Inflammatory macrophage treated with lipopolysaccharide for 1 hour (primary cell): ENCODE measurements at places on chromosomes 1 and 21.
A peak's percentile ranks its signal among the peaks of the same experiment; 100 is the strongest.

GRCh38 chr1:246012341-246012740 is 494.7 kb downstream of the SMYD3 start:
- DNase-seq, result peak; percentile 12

DNA sequence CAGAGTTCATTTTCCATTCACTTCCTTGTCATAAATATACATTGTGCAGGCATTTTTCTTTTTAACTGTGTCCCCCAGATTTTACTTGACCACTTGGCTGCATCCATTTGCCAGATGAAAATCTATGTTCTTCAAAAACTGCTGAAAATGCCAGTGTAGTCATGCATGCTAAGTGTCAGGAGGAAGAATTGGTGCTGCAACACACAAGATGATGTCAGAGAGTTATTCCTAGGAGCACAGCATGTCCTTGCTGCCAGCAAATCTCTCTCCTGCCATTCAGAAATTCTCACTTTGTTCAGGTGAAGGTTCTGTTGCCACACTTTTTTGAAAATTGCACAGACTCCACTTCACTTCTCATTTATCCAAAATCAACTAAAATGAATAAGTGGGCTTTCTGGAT is 106.4 kb upstream of the MAGI3 start:
- DNase-seq, result no peak

GRCh38 chr1:99700020-99700419 is 54.1 kb downstream of the PALMD start:
- DNase-seq, result peak; percentile 83

DNA sequence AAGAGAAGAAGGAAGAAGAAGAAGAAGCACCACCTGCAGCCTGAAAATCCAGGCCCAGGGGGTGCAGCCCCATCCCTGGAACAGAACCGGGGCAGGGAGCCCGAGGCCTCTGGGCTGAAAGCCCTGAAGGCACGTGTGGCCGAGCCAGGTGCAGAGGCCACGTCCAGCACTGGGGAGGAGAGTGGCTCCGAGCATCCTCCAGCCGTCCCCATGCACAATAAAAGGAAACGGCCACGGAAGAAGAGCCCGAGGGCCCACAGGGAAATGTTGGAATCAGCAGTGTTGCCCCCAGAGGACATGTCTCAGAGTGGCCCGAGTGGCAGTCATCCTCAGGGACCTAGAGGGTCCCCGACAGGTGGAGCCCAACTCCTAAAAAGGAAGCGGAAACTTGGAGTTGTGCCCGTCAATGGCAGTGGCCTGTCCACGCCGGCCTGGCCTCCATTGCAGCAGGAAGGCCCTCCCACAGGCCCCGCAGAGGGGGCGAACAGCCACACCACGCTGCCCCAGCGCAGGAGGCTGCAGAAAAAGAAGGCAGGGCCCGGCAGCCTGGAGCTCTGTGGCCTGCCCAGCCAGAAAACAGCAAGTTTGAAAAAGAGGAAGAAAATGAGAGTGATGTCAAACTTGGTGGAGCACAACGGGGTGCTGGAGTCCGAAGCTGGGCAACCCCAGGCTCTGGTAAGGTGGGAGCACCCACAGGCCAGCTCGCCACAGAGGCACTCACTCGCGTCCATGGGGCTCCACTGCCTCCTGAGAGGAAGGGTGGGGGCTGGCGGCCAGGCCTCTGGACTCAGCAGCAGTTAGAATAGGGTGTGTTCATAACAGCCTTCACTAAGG is 28.4 kb downstream of the RRP1B start:
- peak; percentile 23 for DNase-seq

DNA sequence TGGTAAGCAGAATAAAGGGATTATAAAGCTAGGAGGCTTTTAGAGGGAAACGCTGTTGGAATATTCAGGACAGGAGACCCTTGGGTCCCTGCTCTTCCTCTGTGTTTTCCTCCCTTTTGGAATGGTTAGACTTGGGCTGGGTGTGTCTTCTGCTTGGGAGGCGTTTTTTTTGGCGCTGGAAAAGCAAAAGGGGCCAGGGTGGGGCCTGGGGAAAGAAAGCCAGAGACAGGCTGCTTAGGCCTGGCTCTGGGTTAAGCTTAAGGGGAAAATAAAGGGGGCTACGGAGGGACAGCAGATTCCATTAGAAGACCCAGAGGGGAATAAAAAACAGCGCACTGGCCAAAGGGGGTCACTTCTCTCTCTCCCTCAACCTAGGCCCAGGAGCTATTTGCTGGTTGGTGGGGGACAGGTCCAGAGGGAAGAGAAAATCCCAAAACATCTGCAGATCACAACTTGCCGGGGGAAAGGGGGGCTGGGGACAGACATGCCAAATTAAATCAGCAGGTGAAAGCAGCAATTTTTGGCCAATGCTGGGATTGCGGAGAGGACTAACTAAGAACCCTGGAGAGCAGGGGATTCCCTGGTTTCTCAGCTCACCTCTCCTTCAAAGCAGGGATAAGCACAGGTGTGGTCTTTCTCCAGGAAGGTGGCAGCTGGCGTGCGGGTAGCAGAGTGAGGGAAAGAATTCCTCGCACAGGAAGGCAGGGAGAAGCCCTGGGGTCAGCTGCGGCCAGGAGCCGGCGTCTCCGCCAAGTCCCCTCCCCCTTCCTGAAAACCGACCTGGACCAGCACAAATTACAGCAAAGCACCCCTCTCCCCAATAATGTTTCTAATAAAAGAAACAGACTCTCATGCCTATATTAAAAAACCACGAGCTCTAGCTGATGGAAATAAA is 82.2 kb upstream of the AK4 start:
- DNase-seq, result no peak

DNA sequence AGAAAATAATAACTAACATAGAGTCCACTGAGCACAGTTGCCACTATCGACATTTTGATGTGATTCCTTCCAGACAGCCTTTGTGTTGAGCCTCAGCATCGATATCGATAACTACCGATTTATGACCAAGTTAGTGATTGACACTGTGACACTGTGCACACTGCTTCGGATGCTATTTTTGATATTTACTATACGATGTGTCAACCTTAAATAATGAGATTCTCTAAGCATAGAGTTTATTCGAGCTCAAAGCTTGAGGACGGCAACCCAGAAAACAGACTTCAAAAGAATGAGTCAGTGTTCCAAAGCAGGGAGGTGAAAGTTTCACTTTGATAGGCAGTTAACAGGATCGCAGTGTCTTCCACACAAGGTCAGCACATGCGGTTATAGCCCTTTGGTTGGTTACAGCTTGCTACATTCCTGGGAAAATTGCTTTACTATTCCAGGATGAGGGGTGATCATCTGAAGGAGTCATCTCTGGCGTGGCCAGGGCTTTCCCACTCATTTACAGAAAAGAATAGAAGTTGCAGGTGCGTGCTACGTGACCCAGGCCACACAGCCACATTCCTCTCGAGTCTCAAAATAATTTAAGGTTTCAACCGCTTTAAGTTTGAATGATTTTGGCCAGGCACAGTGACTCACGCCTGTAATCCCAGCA is 53.6 kb upstream of the EFHD2 start:
- DNase-seq, result no peak

DNA sequence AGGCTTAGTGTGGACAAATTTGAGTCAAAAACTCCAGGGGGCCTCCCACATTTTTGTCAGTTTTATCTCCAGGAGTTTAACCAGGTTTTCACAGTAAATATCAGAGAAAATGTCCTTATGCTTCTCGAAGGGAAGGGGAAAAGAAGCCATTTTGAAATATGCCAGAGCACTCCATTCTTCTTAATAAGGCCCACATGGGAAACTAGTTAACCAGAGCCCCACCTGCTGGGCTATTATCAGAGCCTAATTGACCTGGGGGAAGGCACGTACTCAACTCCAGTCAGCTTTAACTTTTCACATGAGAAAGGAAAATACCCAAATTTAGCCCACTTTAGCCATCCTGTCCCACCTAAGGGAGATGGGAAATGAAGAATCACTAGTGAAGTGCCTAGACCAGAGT is 296.3 kb downstream of the PTBP2 start:
- DNase-seq, result no peak

DNA sequence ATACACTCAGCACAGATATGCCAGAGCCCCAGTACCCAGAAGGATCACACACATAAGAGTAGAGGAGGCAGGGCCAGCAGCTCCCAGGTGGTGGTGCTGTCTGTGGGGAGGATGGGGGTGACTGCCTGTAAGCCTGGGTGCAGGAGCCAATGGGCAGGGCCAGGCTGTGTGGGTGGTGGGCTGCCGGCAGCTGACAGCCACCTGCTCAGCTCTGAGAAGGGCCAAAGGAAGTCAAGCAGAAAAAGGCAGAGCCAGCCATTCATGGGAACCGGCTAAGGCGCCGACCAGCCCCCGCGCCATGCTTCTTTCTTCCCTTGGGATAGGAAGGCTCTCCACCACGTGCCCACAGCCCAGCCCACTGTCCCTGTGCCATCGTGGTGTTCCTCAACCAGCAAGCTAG is 14.1 kb downstream of the PIK3C2B start:
- DNase-seq, result no peak

- no peak for DNase-seq
These were observed 48.4 kb downstream of the TRMT1L start for GRCh38 chr1:185108321-185108720.

- no peak for DNase-seq
These were observed 165.5 kb upstream of the TMEM51 start for GRCh38 chr1:14987829-14988603.

DNA sequence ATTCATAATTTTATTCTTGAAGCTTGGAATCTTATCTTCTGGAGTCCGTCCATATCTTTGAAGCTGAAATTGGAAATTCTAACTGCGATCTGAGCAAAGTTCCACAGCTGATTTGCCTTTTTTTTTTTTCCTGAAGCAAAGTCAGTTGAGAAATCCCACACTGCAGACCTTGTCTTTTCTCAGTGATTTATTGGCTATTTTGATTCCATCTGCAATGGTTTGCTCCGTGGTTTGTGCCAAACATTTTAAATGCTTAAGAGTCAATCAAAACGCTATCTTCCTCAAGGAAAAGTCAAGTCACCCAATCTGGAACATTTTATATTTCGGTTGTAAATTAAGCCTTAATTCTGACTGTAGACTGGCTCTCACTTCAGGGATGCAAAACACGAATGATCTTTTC is 88.2 kb upstream of the GRIK1 start:
- DNase-seq, result no peak

- DNase-seq, result no peak
These were observed 24.7 kb upstream of the LRRC47 start for GRCh38 chr1:3821004-3821403.

GRCh38 chr1:168719306-168720111 is 9.5 kb downstream of the DPT start:
- no peak for DNase-seq

GRCh38 chr1:5507340-5507739 is 484.9 kb downstream of the NPHP4 start:
- no peak for DNase-seq

DNA sequence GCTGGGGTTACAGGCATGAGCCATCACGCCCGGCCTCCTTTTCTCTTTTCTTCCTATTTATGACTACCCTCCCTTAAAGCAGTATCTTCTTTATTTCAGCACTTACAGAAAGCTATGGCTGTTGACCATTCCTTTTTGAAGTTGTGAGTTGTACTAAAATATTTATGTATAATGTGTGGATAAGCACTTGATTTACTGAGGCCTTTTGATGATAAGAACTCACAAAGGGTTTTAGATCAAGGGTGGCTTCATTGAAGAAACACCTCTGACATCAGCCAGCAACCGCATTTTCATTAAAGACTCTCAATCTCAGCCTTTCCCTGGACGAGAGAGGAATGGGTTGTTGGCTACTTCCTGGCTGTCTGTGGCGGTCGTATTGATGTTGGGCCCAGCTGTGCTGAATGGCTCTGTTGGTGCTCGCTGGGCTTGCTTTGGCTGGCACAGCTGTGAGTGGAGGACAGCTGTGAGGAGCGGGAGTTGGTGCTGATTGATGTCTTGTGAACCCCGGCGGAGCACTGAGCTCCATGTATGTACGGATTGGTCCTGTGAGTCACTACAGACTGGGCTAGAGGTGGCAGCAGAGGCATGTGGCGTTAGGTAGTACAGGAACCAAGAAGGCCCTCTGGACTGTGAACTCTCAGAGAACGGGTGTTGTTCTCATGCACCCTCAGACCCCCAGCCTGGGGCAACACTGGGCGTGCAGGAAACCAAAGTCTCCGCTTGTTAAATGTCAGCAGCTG is 208.8 kb downstream of the KIF26B start:
- no peak for DNase-seq

- DNase-seq, result peak; percentile 49
These were observed 1.6 kb downstream of the COL11A1 start for GRCh38 chr1:103106426-103107341.

- DNase-seq, result peak; percentile 92
These were observed 40.7 kb downstream of the CASQ2 start for GRCh38 chr1:115727706-115728249.

DNA sequence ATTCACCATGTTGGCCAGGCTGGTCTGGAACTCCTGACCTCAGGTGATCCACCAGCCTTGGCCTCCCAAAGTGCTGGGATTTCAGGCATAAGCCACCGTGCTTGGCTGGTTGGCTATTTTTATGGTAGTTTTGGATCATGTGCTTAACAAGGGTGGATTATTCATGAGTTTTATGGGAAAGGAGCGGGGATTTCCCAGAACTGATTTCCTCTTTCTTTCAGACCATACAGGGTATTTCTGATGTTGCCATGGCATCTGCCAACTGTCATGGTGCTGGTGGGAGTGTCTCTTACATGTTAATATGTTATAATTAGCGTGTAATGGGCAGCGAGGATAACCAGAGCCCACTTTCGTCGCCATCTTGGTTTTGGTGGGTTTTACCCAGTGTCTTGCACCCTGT is 3.2 kb downstream of the TRPM2 start:
- peak; percentile 96 for DNase-seq

- peak; percentile 7 for DNase-seq
These were observed 21.8 kb downstream of the MMEL1 start for GRCh38 chr1:2611031-2611501.

GRCh38 chr21:41526478-41527087 is 18.6 kb upstream of the TMPRSS2 start:
- no peak for DNase-seq

GRCh38 chr1:90605070-90605469 is 112.0 kb downstream of the BARHL2 start:
- DNase-seq, result no peak

DNA sequence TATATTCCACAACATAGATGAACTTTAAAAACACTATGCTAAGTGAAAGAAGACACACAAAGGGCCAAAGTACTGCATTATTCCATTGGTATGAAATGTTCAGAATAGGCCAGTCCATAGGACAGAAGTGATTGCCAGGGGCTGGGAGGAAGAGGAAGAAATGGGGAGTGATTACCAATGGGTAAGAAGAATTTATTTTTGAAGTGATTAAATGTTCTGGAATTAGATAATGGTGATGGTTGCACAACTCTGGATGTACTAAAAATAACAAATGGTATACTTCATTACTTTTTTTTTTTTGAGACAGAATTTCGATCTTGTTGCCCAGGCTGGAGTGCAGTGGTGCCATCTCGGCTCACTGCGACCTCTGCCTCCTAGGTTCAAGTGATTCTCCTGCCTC is 61.7 kb downstream of the CHD5 start:
- DNase-seq, result no peak

- DNase-seq, result peak; percentile 9
These were observed 55.8 kb downstream of the LGR6 start for GRCh38 chr1:202249436-202249835.

DNA sequence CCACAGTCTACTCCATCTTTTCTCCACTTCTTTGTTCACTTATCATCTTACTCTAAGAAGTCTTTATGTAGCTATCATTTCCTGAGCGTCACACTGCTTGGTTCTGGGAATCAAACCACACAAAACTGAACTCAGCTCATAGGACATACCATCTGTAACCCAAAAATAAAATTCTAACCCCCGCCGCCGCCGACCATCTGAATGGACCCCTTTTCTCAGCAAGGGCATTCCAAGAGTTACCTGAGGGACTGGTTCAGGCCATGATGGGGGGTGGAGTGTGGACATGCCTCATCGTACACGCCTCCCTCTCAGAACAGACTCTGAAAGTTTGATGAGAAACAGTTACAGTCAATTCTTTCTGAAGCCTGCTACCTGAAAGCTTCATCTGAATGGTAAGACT is 12.6 kb upstream of the CHI3L2 start:
- no peak for DNase-seq

- DNase-seq, result peak; percentile 38
These were observed 55.3 kb upstream of the NBPF3 start for GRCh38 chr1:21384620-21385019.
